ENCODE measurements at places on chromosomes 13 and 19. TPM values are rescaled to one million over a fixed set of nuclear protein-coding genes. Genes with fewer than 3 reads are reported as not detected.

Gene SBSN
- 4.8 TPM for total RNA-seq

Gene WDR88
- total RNA-seq: not detected

Gene ZNF729
- not detected for total RNA-seq

DNA sequence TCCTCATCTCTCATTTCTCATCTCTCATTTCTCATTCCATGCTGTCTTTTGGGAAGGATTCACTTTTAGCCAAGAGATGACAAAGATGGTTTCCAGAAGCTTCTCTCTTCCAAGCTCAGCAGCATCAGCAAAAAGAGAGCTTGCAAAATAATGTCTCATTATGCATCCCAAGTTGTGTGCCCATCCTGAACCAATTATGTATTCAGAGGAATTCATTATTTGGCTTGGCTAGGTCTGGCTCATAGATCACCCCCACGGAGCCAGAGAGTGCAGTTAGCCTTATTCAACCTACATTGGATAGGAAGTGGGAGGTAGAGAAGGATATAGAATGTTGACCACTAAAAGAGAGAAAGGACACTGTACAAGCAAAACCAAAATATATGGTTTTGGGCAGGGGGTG, 5.4 kb upstream of the OLFM2 start:
- DNase-seq: no peak

GRCh38 chr13:85520445-85520844, 278.8 kb downstream of the SLITRK6 start:
- DNase-seq: no peak

- DNase-seq: no peak
Measured at GRCh38 chr13:98478189-98479129, 98.4 kb downstream of the STK24 start.

DNA sequence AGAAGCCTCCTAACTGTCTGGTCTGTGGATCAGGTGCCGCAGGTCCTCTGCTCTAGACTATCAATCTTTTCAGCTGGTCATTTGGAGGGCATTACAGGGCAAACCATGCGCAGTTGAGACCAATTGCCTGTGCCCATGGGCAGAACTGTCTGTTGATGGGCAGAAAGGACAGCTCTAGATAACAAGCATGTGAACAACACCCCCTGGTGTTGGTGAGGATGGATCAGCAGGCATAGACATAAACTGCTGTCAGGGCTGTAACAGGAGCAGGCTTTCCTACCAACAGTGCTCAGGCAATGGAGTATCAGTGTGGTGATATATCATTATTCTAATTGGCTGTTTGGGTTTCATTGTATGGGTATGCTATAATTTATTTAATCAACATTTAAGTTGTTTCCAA, 104.7 kb upstream of the KL start:
- peak; percentile 66 for DNase-seq

DNA sequence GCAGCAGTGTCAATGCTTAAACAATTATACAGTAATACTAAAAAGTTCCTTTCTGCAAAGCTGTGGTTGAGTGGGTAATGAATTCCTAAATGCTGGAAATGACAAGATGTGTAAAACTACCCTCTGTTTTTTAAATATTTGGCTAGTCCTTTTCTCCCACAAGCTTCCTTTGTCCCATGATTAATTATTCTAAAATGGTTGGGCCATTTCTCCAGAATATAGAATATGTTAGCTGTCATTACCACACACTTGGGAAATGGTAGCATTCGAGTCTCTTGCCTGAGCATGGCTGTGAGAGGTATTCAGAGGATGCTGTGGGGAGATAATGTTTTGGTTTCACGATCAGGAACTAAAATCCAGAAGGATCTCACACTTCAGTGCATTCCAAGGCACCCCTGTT, 1185.8 kb downstream of the UQCRFS1 start:
- DNase-seq: no peak

Gene ZNF534
- 0.04 TPM for total RNA-seq
